ENCODE measurements at places on chromosomes 7 and 10. TPM values are rescaled to one million over a fixed set of nuclear protein-coding genes. Genes with fewer than 3 reads are reported as not detected.

DNA sequence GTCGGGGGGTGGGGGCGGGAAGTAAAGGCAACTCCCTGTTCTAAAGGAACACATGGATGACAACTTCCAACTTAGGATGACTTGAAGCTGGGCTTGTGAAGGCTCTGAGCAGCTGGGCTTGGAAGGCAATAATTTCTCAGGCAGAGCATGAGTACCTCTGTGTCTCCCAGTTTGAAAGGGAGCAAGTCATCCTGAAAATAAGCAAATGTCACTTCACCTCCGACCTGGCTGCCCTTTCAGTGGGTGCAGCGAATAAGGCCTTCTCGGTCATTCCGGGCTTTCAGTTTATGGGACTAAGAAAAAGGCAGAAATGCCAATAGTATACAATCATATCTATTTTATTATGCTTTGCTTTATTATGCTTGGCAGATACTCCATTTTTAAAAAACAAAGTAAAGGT, 15.3 kb upstream of the ADAMTS14 start:
- H3K4me3 ChIP-seq: no peak overlapping the region
- DNase-seq: no peak
- H3K36me3 ChIP-seq: no peaks in the 10 kb centered on the region

The NKX2-3 gene
- total RNA-seq: not detected

DNA sequence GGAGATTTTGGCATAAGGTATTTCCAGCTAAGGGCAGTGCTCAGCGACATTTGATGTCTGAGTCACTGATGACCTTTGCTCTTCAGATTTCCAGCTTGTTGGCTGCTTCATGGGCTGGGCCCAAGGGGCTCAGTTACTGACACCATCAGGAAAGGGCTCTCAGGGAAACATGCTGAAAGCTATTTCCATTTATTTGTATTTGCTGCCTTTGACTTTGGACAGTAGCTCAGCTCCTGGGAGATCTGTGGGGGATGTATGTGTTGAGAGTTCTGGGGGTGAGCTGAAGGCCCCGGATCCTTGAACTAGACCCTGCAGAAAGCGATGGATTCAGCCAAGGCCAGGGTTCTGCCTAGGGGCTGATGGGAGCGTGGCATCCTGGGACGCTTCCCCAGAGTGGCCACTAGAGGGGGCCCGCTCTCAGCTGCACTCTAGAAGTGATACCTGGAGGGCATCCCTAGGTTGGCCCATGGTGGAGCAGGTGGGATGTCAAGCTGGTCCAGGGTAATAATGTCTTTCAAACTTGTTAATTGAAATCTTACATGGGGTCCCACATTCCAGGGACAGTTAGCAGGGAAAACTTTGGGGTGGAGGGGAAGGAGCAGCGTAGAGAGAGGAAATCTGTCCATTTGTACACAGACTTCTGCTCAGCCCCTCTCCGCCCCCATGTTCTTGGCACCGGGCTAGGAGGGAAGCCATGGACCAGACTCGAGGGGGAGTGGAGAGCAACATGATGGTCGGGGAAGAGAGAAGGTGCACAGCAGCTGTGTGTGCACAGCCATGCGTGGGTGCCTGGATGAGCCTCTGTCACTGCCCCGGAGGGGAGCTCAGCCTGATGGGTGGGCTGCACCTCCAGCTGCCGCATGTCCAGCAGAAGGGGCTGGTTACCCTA, 3.0 kb upstream of the BTBD16 start:
- no peaks in the 10 kb centered on the region for H3K36me3 ChIP-seq
- peaks cover 5% of the 10 kb centered on the region for H3K27me3 ChIP-seq
- no peaks in the 10 kb centered on the region for H3K4me1 ChIP-seq
- H3K4me3 ChIP-seq: no peak overlapping the region
- peak; percentile 14 for DNase-seq

The EPHA1 gene
- 5.0 TPM for total RNA-seq

The DKK1 gene
- total RNA-seq: not detected

GRCh38 chr7:52700349-52700748, 335.1 kb upstream of the POM121L12 start:
- DNase-seq: no peak
- H3K27ac ChIP-seq: no peak overlapping the region
- H3K27me3 ChIP-seq: no peaks in the 10 kb centered on the region
- H3K4me1 ChIP-seq: no peaks in the 10 kb centered on the region
- no peaks in the 10 kb centered on the region for H3K36me3 ChIP-seq

DNA sequence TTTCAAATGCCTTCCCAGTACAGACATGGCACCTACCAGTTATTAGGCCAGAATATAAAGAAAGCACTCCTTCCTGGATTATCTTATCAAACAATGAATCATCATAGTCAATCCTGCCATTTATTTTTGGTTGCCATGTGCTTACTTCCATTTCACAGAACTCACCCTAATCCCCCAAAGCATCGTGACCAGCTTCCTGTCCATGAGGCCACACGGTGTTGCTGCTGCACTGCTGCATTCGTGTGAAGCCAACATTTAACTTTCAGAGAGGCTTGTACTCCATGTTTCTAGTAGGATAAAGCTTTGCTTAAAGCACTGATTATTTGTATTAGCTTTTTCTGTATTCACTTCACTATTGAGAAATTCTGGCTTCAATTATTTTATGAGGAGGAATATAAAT, 14.4 kb downstream of the COL28A1 start:
- no peaks in the 10 kb centered on the region for H3K4me1 ChIP-seq
- peaks cover 8% of the 10 kb centered on the region for H3K27me3 ChIP-seq
- no peak overlapping the region for H3K4me3 ChIP-seq
- no peaks in the 10 kb centered on the region for H3K36me3 ChIP-seq
- no peak overlapping the region for H3K27ac ChIP-seq

DNA sequence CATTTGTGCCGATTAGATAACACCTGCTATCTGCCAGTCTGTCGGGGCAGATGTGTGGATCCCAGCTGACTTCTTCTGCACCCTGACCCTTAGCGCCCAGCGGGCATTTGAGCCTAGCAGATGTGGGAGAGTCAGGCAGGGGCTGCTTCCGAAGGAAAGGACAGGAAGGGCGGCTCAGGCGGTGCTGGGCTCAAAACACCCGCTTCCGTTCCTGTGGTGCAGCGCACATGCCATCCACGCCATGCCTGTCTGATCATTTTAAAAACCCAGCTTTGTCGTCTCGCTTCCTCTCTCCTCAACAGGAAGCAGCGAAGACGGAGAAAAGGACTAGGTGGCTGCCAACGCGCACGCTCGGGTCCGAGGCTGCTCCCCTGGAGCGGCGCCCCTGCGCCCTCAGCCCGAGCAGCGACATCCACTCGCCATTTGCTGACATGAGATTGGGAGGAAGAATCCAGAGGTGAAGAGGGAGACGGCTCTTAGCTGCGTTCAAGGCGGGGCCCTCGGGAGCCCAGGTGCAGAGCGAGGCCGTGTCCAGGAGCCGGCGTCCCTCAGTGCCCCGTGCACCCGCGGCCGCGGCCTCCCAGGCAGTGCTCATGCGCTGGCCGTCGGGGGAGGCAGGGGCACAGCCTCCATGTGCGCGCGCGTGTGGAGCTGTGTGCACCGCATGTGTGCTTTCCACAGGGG, 5.9 kb upstream of the BHLHA15 start:
- no peak for DNase-seq
- H3K27ac ChIP-seq: no peak overlapping the region
- peaks cover 40% of the 10 kb centered on the region for H3K4me1 ChIP-seq
- no peaks in the 10 kb centered on the region for H3K27me3 ChIP-seq
- H3K36me3 ChIP-seq: peaks cover 32% of the 10 kb centered on the region

GRCh38 chr10:69936091-69936490, 116.6 kb upstream of the MACROH2A2 start:
- no peak overlapping the region for H3K4me3 ChIP-seq
- no peak for DNase-seq
- no peaks in the 10 kb centered on the region for H3K27me3 ChIP-seq
- H3K4me1 ChIP-seq: no peaks in the 10 kb centered on the region
- H3K27ac ChIP-seq: no peak overlapping the region

GRCh38 chr7:142152076-142152475, 40.6 kb downstream of the MGAM2 start:
- no peaks in the 10 kb centered on the region for H3K27me3 ChIP-seq
- H3K4me3 ChIP-seq: no peak overlapping the region
- H3K36me3 ChIP-seq: no peaks in the 10 kb centered on the region
- no peak overlapping the region for H3K27ac ChIP-seq
- peak; percentile 3 for DNase-seq

- H3K36me3 ChIP-seq: peaks cover 21% of the 10 kb centered on the region
- DNase-seq: peak; percentile 62
- H3K27ac ChIP-seq: peak overlapping the region; percentile 78
These were observed 65.8 kb downstream of the STK17A start for GRCh38 chr7:43648473-43649406.

DNA sequence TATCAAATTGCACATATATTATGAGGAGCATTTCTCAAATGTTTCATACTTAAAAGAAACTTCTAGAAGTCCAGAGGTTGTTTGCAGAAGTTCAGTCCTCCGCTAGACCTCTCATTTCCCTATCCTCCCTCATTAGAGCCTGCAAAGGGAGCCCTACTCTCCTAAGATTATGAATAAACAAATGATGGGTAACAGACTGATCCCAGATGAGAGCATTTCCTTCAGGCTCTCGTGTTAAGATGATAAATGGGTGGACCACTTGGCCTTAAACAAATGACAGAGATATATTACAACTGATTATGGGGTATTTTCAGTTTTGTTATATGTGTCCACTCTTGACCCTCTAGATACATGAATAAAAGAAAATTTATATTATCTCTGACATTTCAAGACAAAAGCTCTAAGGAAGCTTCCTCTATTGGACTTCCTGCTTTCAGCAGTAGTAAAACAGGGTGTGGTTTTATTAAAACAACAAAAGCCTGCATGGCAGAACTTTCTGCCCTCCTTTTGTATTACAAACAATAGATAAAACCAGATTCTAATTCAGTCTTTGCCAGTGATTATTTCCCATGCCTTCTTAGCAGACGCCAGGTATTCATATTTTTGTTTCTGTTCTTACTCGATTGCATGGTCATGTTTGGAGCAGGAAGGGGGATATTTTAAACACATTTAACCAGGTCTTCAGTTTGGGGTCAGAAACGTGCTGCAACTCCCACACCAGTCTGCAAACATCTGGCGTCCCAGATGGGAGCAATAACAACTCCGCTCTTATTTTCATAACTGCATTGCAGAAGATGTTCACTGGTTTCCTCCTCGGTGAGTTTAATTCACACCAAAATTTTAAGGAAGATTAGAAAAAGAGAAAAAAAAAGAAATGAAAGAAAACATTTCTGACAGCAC, 52.4 kb upstream of the FAM204A start:
- peak overlapping the region; percentile 34 for H3K4me3 ChIP-seq
- H3K27ac ChIP-seq: no peak overlapping the region
- H3K36me3 ChIP-seq: no peaks in the 10 kb centered on the region
- no peaks in the 10 kb centered on the region for H3K4me1 ChIP-seq
- H3K27me3 ChIP-seq: no peaks in the 10 kb centered on the region

DNA sequence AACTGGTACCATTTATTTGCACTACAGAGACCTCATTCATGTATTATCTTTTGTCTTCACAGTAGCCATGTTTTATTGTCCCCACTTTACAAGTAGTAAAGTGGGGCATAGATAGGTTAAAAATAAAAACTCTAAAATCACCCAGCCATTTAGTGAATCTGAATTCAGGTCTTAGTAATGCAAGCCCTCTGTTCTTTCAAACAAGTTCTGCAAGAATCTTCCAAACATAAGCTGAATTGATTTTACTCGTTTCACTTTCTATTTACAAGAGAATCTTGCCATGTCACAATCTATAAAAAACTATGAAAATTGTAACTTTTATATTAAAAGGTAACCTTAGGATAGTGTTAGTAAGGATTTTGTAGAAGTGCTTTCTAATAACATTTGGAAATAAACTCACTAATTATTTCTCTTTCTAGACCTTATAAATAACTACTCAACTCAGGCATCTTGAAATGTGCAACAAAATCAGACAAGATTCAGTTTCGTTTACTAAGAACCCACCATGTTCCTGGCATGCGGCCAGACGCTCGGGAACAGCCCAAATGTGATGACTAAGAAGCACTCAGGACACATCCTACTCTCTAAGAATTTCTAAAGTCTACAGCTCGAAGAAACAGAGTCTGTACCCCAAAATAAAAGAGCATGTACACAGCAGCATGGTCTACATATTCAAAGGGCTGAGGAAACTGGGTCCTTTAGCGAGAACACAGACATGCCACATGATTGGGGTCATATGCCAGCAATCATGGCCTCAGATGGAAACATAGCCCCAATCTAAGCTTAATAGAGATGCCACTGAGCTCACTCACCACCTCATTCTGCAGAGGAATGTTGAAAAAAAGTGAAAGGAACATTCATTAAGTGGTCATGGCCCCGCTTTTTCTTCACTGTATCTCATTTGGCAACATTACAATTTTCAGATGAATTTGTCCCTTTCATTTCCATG, 167.6 kb downstream of the AMPH start:
- no peaks in the 10 kb centered on the region for H3K4me1 ChIP-seq
- H3K27me3 ChIP-seq: no peaks in the 10 kb centered on the region
- H3K27ac ChIP-seq: no peak overlapping the region
- no peak for DNase-seq
- peak overlapping the region; percentile 64 for H3K4me3 ChIP-seq

GRCh38 chr7:15678653-15679052, 7.8 kb downstream of the MEOX2 start:
- H3K4me3 ChIP-seq: no peak overlapping the region
- no peaks in the 10 kb centered on the region for H3K4me1 ChIP-seq
- H3K27ac ChIP-seq: no peak overlapping the region
- no peak for DNase-seq
- H3K36me3 ChIP-seq: no peaks in the 10 kb centered on the region

DNA sequence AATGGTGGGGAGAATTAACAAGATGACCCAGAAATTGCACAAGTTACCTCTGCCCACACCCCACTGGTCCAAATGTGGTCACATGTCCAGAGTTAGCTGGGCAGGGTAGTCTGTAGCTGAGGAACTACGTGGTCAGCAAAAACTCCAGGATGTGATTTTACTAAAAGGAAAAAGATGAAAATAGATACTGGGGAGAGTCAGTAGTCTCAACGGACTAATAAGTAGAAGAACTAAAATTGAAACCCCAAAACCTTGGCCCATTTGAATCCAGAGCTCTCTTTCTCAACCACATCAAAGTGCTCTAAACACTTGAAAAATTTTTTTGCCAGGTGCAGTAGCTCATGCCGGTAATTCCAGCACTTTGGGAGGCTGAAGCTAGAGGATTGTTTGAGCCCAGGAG, 146.3 kb downstream of the SKIDA1 start:
- H3K4me1 ChIP-seq: no peaks in the 10 kb centered on the region
- no peaks in the 10 kb centered on the region for H3K36me3 ChIP-seq
- H3K27ac ChIP-seq: no peak overlapping the region
- H3K4me3 ChIP-seq: no peak overlapping the region
- no peaks in the 10 kb centered on the region for H3K27me3 ChIP-seq

The FAM25C gene
- total RNA-seq: not detected

The HTR5A gene
- total RNA-seq: not detected

DNA sequence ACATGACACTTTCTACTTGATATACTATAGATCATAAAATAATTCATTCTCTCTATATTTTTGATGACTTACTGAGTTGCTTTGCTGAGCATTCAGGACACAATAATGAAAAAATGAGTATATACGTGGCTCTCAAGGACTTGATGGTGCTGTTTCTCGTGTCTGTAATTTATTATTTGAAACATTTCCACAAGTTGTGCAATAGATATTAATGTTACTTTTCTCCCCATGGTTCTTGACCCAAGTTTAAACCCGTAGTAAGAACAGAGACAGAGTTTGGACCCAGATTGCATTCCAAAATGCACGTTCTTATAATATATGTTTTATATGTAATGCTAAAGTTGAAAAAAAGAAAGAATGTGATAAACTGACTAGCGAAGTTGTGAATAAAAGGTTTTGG, 94.2 kb upstream of the FAM3C start:
- no peak overlapping the region for H3K27ac ChIP-seq
- no peak for DNase-seq

- peak overlapping the region; percentile 57 for H3K4me3 ChIP-seq
- DNase-seq: no peak
These were observed 14.0 kb upstream of the ZNF273 start for GRCh38 chr7:64888901-64889685.

The ACBD7 gene
- 0.39 TPM for total RNA-seq
